Amniotic epithelial cell (primary cell): ENCODE measurements at places on chromosomes 7 and 10.
A peak's percentile ranks its signal among the peaks of the same experiment; 100 is the strongest.

GRCh38 chr7:28155964-28156363, 24.6 kb downstream of the JAZF1 start:
- peak; percentile 55 for DNase-seq

DNA sequence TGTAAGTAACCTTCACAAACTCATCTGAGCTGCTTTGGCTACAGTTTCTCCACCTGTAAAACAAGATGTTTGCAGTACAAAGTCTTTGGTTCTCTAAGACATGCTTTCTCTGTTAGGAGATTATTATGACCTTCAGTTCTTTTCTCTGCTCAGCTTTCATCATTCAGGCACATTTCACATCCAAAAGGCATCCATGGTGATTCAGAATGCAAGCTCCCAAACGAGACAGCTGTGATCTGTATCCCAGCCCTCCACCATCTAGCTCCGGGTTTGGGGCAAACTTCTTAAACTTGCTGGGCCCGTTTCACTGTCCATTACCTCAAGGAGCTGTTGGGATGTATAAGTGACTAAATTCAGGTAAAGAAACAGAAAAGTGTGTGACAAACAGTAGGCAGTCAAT, 95.8 kb upstream of the COL1A2 start:
- peak; percentile 81 for DNase-seq

DNA sequence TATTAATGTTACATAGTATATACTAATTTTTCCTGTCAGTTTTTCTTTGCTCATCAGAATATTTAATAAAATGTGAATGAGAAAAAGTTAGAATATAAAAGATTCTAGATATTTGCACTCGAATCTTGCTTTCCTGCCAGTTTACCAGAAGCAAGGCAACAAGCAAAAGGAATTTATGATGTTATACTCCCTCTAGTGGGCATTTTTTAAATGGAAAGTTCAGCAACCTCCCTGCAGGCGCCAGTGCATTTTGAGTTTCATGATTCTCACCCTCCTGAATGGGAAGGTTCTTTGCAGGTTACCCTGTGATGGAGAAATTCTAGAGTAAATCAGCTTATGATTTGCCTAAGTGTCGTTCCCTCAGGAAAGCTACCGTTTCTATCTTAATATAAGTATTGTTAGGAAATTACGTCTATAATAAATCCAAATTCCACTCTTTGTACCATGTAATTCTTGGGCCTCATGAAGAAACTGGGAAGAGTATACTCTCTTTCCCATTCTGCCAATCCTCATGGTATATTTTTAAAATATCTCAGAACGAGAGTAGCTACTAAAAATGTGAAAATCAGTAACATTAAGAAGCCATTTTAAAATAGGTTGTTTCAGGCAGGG, 350.0 kb downstream of the CRPPA start:
- DNase-seq = peak; percentile 60

DNA sequence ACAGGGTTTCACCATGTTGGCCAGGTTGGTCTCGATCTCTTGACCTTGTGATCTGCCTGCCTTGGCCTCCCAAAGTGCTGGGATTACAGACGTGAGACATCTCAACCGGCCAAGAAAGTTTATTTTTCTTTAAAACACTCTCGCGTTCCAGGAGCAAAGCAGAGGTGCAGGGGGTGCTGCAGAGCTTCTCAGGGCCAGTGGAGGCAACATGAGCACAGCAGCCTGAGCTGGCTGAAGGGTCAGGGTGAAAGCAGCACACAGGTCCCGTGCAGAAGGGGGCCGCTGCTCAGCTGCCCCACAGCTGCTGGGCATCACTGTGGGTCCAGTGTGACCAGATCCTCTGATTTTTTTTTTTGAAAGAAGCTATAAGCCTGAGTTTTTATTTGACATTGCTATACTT, 46.1 kb downstream of the EPHB4 start:
- no peak for DNase-seq

DNA sequence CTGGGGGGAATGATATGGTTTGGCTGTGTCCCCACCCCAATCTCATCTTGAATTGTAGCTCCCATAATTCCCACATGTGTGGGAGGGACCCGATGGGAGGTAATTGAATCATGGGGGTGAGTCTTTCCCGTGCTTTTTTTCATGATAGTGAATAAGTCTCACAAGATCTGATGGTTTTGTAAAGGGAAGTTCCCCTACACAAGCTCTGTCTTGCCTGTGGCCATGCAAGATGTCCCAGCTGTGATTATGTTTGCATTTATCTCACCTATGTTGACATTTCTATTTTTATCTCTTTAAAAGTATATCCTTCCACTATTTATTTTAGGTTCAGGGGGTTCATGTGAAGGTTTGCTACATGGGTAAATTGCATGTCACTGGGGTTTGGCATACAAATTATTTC, 323.9 kb upstream of the GLI3 start:
- DNase-seq = no peak

- DNase-seq = no peak
Measured at GRCh38 chr10:65861249-65861648, 1064.6 kb upstream of the LRRTM3 start.

DNA sequence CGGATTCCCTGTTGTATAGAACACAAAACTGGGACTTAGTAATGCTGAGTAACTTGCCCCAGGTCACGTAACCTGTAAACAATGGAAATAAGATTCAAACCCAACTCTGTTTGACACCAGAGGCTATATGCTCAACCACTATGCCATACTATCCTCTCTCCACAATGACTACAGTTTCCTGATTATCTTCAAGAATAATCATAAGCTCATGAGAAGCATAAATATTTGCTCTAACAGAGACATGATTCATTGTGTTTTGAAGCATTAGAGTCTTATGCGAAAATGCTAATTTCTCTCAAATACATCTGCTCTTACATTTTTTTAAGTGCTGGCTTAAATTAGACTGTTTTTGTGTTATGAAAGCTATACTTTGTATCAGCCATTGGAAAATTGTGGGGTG, 241.3 kb downstream of the LHFPL3 start:
- DNase-seq = no peak

GRCh38 chr10:62961951-62962523, 145.9 kb upstream of the EGR2 start:
- DNase-seq = no peak
